ENCODE measurements at places on chromosomes 2 and 18.
A peak's percentile ranks its signal among the peaks of the same experiment; 100 is the strongest.

DNA sequence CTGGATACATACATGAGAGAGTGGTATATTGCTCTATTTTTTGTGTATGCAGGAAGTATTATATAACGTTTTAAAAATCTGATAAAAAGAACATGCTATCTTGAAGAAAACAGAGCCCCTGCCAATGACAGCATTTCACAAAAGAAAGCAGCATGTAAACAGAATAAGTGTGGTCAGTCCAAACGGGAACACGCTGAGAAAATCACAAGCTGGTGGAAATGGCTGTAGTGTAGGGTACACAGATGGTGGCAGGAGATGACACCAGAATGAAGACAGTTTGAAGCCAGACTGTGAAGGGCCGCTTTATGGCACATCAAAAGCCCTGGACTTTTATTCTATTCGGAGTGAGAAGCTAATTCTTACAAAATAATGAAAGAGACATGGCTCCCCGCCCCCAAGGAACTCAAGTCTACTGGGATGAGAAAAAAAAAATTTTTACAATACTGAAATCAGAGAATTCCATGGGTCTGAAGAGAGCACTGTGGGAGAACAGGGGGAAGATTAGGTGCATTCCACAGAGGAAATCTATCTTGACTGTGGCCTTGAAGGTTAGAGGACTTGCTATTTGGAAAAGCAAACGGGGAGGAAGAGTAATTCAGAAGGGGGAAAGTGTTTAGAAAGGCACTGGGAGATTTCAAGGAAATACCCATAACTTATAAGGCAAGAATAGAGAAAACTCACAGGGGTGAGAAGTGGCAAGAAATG, 217.7 kb upstream of the SMAD7 start:
- no peak for DNase-seq

- DNase-seq = no peak
Observed at GRCh38 chr2:12273111-12273510, 443.6 kb upstream of the TRIB2 start.

GRCh38 chr2:100143286-100143685, 896 bp upstream of the AFF3 start:
- DNase-seq = no peak

DNA sequence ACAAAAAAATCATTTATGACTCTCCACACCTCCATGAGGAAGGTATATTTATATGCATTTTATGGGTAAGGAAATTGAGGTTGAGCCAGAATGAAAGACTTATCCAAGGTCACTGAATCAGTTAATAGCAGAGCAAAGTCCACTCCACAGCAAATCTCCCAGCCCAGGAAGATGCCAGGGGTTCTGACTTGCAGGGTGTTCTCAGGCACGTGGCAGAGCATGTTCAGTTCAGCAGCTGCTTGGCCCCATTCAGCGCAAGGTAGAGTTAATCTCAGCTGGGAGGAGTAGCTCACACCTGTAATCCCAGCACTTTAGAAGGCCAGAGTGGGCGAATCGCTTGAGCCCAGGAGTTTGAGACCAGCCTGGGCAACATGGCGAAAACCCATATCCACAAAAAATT, 17.8 kb upstream of the DGKD start:
- no peak for DNase-seq

DNA sequence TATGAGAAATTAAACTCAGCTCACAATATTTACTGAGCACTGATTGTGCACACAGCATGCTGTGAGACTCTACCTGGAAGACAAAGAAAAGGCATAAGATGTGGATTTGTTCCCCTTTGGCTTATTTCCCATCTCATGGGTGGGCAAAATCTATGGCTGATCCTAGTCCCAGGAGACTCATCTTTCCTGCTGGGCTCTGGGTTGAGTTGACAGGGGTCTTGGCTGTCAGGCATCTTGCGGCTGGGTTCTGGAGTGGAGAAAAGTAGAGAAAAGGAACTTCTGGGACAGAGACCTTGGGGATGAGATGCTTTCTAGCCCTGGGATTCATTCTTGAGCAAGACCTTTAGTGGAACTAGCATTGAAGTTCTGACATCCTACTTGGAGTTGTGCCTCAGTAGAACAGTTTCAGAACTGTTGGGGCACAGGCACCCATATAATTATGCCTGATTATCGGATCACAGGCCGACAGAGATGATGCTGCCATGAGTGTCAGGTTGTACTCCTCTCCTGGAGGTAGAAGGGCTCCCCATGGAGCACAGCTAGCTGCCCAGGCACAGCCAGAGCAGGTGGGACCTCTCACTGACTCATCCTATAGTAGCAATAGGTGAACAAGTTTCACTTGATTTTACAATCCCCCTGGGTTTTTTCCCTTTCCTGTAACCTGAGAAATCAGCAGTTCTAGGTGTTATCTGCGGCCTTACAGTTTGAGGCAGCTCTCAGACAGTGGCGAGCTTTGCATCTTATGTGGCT, 260.9 kb downstream of the CYRIA start:
- DNase-seq = no peak

- peak; percentile 66 for DNase-seq
Observed at GRCh38 chr18:36706134-36706881, 122.5 kb downstream of the TPGS2 start.

- no peak for DNase-seq
Observed at GRCh38 chr2:88210132-88211002, 40.2 kb downstream of the THNSL2 start.

DNA sequence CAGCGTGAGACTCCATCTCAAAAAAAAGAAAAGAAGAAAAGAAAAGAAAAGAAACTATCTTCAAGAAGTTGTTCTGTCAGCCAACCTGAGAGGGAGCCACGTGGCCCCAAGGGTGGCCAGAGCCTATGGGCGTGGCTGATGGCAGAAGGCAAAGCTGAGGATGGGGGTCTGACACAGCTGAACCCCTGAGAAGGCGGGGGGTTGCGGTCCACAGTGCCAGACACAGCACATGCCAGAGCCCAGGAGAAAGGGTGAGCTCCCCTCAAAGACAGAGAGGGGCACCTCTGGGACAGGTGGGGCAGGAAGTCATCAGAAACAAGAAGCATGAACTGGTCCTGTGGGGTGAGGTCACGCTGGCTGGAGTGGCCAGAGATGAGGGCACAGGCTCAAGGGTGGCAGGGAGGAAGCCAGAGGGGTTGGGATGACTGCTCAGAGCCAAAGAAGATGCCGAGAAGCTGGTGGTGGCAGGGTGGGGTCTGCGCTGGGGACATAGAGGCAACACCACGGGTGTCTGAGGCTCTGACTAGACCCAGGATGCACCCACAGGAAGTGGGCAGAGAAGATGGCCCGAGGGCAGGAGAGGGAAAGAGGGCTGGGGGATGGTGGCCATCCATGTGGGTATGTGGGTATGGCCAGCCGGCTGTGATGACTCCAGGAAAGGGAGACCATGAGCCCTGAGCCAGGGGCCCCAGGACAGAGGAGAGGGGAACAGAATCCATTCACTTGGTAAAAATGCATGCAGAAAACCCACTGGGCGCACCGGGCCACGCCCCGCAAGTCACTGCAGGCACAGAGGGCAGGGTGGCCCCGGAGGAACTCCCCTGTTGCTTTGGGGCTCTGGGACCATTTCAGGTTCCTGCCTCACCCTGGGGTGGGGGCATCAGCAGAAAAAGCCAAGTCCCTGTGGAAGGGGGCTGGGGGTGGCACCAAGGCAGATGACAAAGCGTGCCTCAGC, 8.4 kb downstream of the KIF1A start:
- DNase-seq = no peak

- DNase-seq = no peak
Observed at GRCh38 chr2:102147935-102148334, 5.4 kb downstream of the IL1R1 start.

DNA sequence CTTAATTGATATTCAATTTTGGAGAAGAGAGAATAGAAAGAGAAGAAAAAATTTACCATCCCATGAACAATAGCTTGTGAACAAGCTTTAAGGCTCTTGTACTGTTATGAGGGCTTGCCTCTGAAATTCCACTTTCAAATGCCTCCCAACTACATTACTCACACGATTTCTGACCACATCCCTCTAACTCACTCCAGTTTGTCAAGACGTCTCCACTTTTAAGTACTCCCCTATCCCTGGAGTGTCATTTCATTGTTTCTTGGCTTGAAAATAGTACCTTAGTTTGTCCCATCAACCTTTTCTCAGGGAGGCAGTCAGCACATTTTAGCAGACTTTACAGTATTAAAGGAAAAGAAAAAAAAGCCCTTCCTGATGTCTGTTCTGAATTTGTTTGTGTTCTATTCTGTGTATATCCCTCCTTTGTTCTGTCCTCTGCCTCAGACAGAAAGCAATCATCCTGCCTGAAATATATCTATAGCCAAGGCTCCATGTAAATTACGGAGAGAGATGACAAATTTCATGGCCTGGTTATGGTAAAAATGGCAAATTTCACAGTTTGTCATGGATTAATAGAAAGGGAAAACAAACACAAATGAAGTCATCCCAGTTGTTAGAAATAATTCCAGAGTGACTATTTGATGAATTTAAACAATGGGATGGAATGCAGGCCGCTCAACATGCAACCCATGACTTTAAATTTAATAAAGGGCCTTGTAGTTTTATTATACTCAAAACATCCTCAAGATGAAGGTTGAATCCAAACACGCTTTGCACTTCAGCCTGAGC, 228.8 kb downstream of the ETAA1 start:
- peak; percentile 46 for DNase-seq

DNA sequence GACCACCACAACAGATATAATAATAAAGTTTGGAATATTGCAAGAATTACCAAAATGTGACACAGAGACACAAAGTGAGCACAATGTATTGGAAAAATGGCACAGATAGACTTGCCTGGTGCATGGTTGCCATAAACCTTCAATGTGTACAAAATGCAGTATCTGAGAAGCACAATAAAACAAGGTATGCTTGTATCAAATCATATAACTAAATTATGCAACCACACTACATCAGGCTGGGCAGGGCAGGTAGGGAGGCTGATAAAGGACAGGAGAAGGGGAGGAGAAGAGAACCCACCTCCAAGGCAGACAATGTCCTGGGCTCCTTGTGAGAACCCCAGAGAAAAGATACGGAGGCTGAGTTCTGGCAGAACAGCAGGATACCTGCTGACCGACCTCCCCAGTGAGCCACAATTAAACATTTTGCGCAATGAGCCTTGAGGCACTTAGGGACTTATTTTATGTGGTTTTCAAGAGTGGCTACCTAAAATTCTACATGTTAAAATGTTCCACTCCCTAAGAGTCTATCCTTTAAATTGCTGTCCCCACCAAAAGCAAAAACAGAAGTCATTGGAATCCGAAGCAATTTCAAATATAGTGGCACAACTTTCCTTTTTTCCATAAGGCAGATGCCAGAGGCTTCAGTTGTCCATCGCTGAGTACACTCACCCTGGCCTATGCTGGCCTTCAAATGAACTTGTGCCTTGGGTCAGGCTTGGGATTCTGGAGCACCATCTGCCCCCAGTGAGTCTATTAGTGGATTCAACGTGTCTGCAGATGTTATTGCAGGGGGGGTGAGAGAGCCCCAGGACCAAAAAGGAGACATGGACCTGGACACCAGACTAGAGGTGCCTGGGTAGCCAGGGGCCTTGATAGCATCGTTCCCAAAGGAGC, 16.8 kb downstream of the WDFY1 start:
- DNase-seq = no peak

- no peak for DNase-seq
Observed at GRCh38 chr2:69102041-69102593, 89.1 kb downstream of the ANTXR1 start.

- no peak for DNase-seq
Observed at GRCh38 chr18:57764995-57765394, 38.1 kb downstream of the ATP8B1 start.

- peak; percentile 85 for DNase-seq
Observed at GRCh38 chr2:85605406-85606115, 3.1 kb upstream of the TMEM150A start.

GRCh38 chr18:36323421-36323820, 25.9 kb downstream of the FHOD3 start:
- DNase-seq = no peak

DNA sequence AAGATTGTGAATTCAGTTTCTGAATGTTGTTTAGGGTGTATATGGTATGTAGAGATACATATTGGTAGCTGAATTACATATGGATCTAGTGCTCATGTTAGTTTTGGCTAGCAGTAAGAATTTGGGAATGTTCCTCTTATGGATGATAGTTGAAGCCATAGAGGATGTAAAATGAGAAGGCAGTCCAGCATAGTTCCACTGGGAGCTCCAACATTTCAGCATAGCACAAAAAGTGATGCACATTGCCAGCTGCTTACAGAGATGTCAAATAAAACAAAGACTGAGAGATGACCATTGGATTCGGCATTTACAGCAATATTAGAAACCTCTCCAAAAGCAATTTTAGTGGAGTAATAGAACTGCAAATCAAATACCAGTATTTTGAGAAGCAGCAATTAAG, 77.4 kb downstream of the EML4 start:
- DNase-seq = no peak

DNA sequence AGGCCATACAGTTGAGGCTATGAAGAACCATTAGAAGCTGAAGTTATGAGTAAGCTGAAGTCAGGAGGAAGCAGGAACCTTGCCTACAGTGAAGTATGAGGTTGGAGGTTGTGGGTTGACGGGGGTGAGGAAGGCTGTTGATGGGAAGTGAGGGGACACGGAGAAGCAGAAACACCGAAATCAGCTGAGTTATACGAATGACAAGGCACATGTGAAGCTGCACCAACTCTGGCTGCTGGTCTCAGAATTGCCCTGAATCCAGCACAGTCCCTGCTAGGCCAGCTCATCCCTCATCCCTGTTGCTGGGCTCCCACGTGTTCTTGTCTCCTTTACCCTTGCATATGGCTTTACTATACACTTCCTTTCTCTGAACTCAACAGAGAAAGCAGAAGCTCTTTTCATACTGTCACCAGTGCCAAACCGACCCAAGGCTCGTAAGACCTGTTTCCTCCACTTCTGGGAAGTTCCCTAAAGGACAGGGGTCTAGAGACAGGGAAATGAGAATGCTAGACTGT, 9.2 kb upstream of the TMEM247 start:
- DNase-seq = no peak

GRCh38 chr2:32108111-32108510, 44.8 kb downstream of the SPAST start:
- DNase-seq = no peak

DNA sequence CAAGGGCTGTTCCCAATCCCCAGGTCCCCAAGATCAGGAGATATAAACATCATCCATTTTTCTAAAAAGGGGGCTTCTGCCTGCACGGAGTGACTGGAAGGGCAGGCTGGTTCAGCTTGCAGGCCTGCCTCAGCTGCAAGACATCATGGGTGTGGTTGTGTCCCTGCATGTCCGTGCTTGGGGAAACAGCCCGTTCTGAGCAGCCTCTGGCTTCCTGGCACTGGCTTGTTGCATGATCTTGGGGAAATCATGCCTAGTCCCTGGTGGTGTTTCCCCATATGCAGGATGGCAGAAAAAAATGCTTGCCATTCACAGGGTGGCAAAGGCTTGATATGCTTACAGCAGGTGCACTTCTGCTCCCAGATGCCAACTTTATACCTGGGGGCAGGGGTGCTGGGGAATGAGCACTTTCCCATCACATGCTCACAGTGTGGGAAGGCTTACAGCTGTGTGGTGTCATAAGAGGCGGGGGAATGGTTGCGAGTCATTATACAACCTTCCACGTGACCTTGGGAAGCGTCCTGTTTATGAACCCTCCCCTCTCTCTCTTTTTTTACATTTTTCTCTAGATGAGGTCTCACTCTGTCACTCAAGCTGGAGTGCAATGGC, 7.2 kb downstream of the PCARE start:
- DNase-seq = no peak

GRCh38 chr2:53559302-53559966, 208.2 kb upstream of the CHAC2 start:
- DNase-seq = peak; percentile 7

GRCh38 chr2:219911541-219911940, 284.1 kb downstream of the SLC4A3 start:
- DNase-seq = peak; percentile 47

- DNase-seq = no peak
Observed at GRCh38 chr2:3405876-3406275, 26.4 kb downstream of the TRAPPC12 start.

GRCh38 chr2:127943186-127943585, 57.4 kb upstream of the AMMECR1L start:
- no peak for DNase-seq

All from fibroblast of lung (primary cell).